Stimulated activated CD8-positive, alpha-beta memory T cell treated with anti-CD3 and anti-CD28 coated beads, Interleukin-7, amount 100 ng/mL, for 24 hours (primary cell): ENCODE measurements at places on chromosomes 13 and 19.

GRCh38 chr13:86684402-86684801 is 885.2 kb upstream of the SLITRK6 start:
- DNase-seq = no peak

- DNase-seq = no peak
These were observed 125.9 kb downstream of the SUCLA2 start for GRCh38 chr13:47875201-47875600.

DNA sequence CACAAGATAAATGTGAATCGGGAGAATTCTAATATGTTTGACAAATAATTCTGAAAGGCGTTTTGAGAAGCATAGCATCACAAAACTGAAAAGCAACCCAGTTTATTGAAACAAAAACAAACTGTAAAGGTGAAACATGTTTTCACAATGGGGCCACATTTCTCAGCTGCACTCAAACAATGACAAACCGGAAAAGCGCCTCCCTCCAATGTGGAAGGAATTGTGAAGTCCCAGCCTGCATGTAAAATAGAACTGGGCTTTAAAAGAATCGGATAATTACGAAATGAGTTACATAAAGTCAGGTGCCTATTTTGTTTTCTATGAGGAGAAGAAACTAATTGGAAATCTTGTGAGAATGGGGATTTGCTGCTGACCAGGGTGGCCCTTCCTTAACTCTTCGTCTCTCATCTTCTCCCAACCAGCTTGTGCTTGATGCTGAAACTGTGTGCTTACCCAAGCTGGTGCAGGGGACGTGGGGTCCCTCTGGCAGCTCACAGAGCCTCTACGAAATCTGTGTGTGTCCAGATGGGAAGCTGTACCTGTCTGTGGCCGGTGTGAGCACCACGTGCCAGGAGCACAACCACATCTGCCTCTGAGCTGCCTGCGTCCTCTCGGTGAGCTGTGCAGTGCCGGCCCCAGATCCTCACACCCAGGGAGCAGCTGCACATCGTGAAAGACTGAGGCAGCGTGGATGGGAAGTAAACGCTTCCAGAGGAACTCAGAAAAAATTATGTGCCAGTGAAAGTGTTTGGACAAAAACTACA is 109.4 kb downstream of the SACS start:
- no peak for DNase-seq

GRCh38 chr19:3606690-3607289 is at the start of gene TBXA2R:
Gene TBXA2R (minus strand): TSS chr19:3606875. CDS start chr19:3600634, 6,241 bp downstream.
- DNase-seq = peak; percentile 55

- DNase-seq = no peak
These were observed 3.5 kb downstream of the SPINT2 start for GRCh38 chr19:38267761-38268483.

DNA sequence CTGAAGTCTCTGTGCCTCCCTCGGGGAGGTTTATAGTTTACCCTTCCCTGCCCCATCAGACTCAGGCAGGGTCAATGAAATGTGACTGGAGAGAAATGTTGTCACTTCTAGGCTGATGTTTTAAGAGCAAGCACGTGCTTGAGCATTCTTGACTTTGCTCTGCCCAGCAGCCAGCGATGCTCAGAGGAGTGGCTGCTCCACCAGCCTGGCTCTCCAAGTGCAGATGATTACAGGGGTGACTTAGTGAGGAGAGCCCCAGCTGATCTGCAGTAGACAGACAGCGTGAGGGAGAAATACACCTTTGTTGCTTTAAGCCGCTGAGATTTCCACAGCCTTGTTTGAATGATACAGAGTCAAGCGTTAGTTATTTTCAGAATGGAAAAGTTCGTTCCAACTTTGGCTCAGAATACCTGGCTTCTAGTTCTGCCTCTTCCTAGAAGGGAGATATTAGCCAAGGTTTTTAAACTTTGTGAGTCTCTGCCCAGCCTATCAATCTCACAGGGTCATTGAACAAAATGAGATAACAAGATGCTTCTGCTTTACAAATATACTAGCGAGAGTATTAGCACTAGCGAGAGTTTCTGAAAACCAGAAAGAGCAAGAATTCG is 143.6 kb downstream of the OXGR1 start:
- DNase-seq = no peak

- no peak for DNase-seq
These were observed 14.5 kb upstream of the TPP2 start for GRCh38 chr13:102582256-102582655.

- DNase-seq = no peak
These were observed 397.6 kb upstream of the KLHL1 start for GRCh38 chr13:70505809-70506208.

GRCh38 chr13:78595495-78596398 is 7.6 kb downstream of the POU4F1 start:
- DNase-seq = no peak

DNA sequence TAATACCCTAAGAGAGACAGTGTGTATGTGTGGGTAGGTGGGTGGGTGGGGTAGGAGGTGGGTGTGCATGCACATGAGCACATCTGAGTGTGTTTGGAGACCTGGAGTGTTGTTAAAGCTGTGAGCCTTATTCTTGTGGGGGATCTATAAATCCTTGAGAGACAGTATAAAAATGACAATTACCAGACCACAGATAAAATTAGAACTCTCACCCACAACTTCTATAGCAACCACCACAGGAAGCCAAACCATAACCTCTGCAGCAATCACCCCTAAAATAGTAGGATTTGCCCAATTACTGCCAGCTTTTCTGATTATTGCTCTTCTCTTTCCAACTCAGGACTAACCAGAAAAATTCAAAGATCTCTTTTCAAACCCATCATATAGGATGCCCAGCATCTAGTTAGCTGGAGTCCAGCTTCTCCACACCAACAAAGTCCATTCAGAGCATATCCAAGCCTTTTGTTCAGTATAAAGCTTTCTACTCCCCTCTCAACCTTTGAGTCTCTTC is 93.4 kb upstream of the SLITRK1 start:
- no peak for DNase-seq

GRCh38 chr13:66071029-66071428 is 1159.1 kb downstream of the PCDH9 start:
- no peak for DNase-seq

DNA sequence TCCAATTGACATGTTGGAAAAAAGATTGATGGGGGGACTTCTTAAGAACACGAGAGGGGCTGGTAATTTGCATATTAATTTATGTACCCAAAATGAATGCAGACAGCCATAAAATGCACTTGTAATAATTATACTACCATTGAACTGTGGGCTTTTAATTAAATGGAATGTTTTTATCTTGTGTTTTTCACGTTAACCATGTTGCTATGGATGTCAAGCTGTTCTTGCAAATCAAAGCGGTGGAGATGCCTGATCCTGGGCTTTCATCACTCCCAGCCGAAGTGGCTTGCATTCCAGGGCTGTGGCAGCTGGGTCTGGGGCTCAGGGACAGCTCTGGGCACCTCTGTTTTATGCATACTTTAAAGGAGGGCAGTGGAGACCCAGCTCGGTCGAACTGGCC is 179.4 kb upstream of the TMTC4 start:
- DNase-seq = no peak

GRCh38 chr19:56678205-56678604 is 6.6 kb upstream of the ZNF835 start:
- DNase-seq = no peak

- DNase-seq = no peak
These were observed 28.2 kb downstream of the KCNC3 start for GRCh38 chr19:50300814-50301606.

DNA sequence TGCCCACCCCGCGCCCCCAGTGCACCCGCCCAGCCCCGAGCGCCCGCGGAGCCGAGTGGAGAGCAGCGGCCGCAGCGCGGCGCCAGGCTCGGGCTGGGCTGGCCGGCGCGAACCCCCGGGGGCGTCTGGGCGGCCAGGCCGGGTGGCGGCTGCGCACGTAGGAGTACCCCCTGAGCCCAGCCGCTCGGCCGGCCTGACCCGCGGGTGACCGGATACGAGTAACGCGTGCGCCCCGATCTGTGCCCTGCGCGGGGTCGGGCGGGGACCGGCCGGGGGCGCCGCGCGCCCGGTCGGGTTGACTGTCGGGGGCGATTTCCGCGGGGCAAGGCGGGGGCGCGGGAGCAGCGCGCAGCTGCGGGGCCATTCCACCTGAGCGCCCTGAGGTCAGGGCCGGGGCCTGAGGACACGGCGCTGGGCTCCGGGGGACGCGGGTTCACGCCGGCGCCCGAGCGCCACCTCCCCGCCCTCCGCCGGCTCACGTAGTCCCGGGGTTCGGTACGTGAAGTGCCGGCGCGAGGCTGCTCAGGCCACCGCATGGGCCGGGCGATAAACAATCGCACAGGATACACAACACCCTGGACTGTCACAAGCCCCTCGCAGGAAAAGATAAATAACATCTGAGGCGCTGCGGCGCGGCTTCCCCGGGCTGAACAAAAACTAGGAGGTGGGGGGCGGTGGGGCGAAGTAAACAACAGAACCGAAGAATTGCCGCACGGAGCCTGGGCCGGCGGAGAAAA is 37.6 kb upstream of the FLT1 start:
- DNase-seq = no peak

GRCh38 chr19:4807188-4807587 is 15.7 kb downstream of the FEM1A start:
- DNase-seq = no peak

- DNase-seq = no peak
These were observed 343.4 kb downstream of the SLITRK5 start for GRCh38 chr13:88014527-88014926.

- peak; percentile 78 for DNase-seq
These were observed 435 bp upstream of the ZNF382 start for GRCh38 chr19:36604656-36605100.

- DNase-seq = no peak
These were observed 2.4 kb downstream of the ELAVL3 start for GRCh38 chr19:11478167-11479089.

DNA sequence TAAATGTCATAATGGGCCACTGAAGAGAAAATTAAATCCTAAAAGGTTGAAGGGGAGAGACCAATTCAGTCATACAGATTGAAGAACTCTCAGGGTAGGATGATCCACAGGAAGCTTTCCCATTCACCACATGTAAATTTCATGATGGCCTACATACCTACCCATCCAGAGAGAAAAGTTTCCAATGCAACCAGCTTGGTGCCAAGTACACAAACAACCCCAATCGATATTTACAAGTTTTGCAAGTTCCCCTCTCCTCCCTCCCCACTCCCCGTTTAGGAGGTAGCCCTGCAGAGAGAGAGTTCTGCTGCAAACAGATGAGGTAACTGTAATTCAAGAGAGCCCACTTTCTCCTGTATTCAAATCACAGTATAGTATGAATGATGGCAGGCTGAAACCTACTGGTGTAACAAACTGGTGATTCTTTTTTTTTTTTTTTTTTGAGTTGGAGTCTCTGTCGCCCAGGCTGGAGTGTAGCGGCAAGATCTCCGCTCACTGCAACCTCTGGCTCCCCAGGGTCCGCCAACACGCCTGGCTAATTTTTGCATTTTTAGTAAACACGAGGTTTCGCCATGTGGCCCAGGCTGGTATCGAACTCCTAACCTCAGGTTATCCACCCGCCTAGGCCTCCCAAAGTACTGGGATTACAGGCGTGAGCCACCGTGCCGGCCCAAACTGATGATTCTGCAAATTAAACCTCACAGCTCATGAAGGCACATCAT is 14.4 kb downstream of the FOXO1 start:
- DNase-seq = no peak

DNA sequence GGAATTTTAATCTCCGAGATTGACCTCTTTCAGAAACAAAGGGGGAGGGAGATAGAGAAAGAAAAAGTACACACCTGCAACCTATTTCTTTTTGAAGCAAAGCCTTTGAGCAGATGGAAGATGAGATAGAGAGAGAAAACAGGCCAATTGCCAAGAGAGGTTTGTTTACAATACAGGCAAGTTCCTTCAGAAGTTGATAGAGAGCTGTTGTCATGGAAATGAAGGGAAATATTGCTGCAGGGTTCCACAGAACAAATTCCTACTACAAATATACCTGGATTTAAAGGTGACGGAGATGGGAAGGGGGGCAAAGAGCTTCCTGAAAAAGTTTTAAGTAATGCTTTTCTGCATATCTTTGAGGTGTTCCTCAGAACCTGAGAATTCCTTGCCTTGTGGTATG is 388.4 kb downstream of the NDFIP2 start:
- no peak for DNase-seq

GRCh38 chr13:23695711-23696464 is 125.7 kb downstream of the TNFRSF19 start:
- peak; percentile 27 for DNase-seq

- no peak for DNase-seq
These were observed 2.5 kb downstream of the RPS9 start for GRCh38 chr19:54203151-54203611.

DNA sequence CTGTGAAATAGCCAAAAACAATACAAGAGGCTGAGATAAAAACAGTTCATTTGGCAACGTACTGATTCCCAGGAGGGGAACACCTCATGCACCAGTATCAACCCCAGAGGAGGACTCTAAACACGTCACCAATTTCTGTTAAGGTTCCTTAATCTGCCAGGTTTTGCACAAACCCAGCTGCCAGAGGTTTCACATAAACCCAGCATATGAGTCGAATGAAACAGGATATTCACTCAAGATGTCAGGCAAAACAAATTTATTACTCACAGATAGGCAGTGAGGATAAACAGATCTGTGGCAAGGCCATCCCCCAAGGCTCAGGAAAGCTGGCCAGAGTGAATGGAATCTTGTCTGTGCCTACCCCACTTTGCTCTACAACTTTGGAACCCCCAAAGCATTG is 210.9 kb downstream of the GPC5 start:
- no peak for DNase-seq

DNA sequence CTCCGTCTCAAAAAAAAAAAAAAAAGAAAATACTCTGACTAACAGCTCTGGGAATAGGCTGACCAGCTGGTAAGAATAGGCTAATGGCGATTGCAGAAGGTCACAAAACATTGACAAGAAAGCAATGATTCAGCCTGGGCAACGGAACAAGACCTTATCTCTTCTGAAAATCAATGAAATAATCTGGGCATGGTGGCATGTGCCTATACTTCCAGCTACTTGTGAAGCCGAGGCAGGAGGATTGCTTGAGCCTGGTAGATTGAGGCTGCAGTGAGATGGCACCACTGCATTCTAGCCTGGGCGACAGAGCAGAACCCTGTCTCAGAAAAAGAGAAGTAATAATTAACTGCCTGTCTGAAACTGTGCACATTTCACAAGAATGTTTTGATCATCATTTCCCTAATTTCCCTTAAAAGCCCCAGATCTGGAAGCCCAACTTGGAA is 18.8 kb upstream of the MTRF1 start:
- DNase-seq = no peak

GRCh38 chr19:1566392-1567115 is 1.6 kb downstream of the MEX3D start:
- DNase-seq = no peak
